ENCODE measurements at places on chromosomes 3 and 15.

- no peak for DNase-seq
These were observed 167.7 kb downstream of the BCHE start for GRCh38 chr3:165669504-165669903.

GRCh38 chr3:139473155-139473771 lies 3.1 kb downstream of the RBP2 start:
- DNase-seq: no peak

- no peak for DNase-seq
These were observed 9.5 kb upstream of the CSPG4 start for GRCh38 chr15:75721923-75722870.

- no peak for DNase-seq
These were observed 50.4 kb downstream of the SLC25A26 start for GRCh38 chr3:66271231-66271630.

DNA sequence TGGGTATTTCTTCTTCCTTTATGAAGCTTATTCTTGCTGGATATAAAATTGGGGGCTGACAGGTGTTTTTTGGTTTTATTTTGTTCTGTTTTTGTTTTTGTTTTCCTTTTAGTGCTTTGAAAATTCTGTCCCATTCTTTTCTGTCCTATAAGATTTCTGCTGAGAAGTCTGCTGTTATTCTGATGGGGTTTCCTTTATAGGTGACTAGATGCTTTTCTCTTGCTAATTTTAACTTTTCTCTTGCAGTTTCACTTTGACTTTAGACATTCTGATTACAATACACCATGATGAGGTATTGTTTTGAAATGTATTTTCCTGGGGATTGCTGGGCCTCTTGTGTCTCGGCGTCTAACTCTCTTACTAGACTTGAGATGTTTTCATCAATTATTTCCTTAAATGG lies 22.8 kb downstream of the TTC14 start:
- DNase-seq: no peak

- DNase-seq: no peak
These were observed 909.2 kb downstream of the NSUN3 start for GRCh38 chr3:94972066-94972465.

DNA sequence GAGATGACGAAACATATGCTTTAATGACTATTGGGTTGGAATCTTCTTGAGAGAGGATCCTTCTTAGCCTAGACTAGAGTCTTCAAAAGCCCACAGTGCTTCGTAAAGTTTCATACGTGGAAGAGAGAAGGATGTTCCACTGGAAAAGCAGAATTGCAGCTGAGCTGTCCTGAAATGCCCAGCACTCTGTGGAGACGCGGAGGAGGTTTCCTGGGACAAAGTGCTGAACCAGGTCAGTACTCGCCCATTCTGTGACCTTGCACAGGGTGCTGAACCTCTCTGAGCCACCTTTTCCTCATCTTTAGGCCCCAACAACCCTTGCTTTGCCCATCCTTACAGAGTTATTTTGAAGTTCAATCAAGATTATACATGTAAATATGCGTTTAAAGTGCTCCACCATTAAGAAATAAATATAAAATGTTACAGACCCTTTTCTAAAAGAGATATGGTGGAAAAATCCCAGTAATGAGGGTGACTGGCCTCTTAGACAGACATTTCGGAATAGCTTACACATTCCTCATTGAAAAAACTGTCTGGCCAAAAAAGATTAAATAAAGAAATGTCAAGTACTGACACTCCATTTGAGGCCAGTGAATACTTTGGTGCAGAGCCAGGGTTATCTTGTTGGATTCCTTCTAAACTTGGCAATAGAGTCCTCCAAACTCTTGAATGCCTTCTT lies 4.2 kb upstream of the MAGEF1 start:
- DNase-seq: no peak

DNA sequence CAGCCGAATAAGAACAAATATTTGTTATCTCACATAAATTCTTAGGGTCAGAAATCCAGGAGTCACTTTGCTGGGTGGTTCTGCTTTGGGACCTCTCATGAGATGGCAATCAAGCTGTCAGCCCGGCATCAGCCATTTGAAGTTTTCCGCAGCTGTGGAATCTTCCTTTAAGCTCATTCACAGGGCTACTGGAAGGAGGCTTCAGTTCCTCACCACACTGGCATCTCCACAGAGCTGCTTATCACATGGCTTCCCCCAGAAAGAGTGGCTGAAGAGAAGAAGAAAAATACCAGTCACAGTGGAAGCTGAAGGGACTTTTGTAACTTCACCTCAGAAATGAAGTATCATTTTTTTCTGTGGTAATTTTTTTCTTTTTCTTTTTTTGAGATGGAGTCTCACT lies 267.7 kb downstream of the CHL1 start:
- no peak for DNase-seq

- no peak for DNase-seq
These were observed 1.6 kb upstream of the CCDC54 start for GRCh38 chr3:107375682-107376081.

GRCh38 chr15:90818251-90819210 lies 49.9 kb upstream of the FURIN start:
- DNase-seq: no peak

- DNase-seq: no peak
These were observed 53.3 kb upstream of the STT3B start for GRCh38 chr3:31479431-31479830.

- no peak for DNase-seq
These were observed 6.5 kb upstream of the COL7A1 start for GRCh38 chr3:48601622-48601994.

DNA sequence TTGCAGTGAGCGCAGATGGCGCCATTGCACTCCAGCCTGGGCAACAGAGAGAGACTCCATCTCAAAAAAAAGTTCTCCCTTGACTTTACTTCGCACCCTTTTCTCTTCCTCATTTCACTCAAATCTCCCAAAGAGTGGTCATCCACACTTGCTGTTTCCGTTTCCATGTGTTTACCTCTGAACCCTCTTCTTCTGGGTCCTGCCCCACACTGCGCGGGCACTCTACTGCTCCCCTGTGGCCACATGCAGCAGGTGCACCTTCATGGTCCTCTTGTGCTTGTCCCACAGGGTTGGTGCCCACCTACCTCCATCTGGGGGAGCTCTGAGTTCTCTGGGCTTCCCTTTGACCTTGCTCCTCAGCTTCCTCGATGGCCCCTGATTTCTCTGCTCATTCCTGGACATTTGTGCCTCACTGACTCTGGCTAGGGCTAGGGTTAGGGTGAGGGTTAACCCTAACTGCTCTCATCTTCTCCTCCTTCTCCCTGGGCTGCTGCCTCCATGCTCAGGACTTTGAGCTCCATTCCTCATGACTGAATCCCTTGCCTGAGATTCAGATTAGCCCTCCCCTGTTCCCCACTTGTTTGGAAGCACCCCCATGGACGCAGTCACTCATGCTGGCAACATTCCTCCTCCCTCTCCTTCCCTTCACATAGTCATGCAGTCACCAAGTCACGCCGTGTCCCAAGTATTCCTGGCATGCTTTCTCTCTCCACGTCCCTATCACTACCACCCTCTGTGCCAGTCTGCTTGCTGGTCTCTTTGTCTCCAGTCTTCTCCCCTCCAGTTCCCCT lies 26.6 kb upstream of the KY start:
- no peak for DNase-seq

DNA sequence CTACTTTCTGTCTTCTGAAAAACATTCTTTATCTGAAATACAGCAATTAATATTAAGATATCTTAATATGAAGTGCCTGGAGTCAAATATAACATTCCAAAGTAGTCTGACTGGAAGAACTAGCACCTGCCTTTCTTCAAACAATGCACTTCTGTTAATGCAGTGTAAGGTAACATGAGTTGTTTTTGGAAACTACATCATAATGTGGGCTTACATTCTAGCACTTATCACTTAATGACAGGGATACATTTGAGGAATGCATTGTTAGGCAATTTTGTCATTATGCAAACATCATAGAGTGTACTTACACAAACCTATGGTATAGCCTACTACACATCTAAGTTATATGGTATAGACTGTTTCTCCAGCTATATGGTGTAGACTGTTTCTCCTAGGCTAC lies 49.2 kb downstream of the SLC15A2 start:
- no peak for DNase-seq

DNA sequence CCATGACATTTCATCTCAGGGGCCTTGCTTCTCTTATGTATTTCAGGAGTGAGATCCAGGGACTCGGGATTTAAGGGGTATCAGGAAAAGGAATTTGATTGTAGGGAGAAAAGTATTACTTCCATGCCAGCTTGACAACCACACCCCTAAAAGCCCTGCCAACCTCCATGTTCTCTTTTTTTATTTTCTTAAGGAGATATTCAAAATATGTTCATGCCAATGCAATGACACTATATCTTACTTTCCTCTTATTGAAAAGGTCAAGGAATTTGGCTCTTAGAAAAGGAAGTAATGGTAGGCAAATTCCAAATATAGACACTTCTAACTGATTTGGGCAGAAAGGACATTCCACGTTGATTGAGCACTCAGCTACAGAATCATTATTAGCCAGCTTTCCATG lies 407.5 kb upstream of the NECTIN3 start:
- no peak for DNase-seq

- no peak for DNase-seq
These were observed 25.9 kb downstream of the EXOG start for GRCh38 chr3:38522002-38522401.

DNA sequence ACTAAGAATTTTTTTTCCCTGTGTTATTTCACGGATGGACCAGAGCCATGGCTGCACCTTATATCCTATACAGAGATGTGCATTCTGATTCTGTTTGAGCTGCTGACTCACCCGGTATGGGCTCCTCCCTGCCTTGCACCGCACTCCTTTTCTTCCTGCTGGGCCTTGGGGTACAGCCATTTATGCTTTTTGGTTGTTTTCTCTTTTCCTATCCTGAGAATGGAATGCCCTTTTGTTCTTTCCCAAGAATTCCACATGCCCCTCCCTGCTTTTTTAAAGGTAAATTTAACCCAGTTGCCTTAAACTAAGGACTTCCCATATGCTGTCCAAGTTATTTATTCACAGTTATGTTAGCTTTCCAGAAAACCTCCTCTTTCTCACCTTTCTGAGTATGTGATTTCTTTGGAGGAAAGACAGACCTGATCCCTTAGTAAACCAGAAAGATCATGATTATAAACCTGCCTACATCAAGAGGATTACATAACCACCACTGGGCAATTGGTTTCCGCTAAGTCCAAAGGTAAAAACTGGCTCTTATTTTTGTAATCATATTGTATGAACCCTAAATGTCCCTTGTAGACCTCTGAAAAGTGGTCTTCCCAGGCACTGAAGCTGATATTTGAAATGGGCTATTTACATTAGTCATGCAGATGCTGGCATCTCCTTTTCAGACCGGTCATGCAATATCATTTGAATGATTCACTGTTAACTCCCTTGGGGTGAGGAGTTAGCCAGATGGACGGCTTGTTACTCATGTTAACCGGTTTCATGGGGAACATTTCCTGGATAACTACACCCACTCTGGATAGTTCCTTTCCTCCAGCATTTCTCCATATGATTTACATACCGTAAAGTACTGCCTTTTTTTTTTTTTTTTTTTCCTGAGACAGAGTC lies 45.5 kb downstream of the TMOD3 start:
- DNase-seq: no peak

DNA sequence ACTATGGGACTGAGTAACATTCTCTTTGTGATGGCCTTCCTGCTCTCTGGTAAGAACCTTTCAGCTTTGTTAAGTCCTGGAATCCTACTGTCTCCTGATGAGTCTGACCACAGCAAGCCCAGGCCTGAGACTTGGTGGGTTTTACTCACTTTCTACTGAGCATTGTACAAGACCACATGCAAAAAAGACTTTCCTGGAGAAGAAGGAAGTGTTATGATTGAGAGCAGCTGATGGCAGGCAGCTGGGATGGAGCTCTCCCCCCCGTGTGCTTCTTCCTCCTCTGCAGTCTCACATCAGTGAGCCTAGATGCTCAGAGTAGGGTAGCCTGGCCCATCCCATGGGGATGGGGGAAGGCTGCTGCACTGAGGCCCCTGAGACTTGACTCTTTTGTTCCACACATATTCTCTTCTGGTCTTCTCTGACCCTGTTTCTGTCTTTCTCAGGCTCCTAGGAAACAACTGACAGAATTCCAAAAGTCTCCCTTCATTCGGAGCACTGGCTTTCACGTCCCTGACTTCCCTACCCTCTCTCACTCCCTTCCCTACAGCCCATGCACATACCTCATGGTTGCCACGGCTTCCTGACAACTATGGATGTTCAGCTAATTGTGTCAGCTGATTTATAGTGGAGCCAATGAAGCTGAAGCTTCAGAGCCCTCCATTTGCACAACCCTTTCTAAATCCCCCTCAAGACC lies 36.6 kb downstream of the CD86 start:
- DNase-seq: no peak

DNA sequence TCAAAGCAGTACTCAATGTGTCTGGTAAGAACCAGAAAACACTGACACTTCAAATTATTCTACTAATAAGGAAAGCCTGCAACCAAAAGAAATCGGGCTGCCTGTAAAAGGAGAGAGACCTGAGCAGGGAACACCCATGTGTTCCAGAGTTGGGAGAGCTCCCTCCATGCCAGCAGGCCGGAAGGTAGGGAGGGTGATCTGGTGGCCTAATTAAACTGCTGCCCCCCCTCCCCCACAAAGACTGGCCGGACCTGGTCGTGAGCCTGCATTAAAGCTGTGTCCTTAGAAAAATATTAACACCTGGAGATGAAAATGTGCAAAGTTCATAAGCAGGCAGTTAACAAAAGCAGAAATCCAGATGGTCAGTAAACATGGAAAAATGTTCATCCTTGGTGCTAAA lies 170.6 kb upstream of the BHLHE40 start:
- DNase-seq: no peak

- no peak for DNase-seq
These were observed 35.4 kb downstream of the BCL2L10 start for GRCh38 chr15:52076889-52077781.

GRCh38 chr15:33098094-33099058 lies 96.1 kb downstream of the FMN1 start:
- DNase-seq: no peak

Data from stimulated activated CD8-positive, alpha-beta memory T cell treated with anti-CD3 and anti-CD28 coated beads, Interleukin-15, amount 100 ng/mL, for 24 hours (primary cell).